ENCODE measurements at places on chromosomes 6 and 20.
A peak's percentile ranks its signal among the peaks of the same experiment; 100 is the strongest.

- no peak for DNase-seq
Measured at GRCh38 chr6:144334150-144334708, 49.1 kb downstream of the UTRN start.

DNA sequence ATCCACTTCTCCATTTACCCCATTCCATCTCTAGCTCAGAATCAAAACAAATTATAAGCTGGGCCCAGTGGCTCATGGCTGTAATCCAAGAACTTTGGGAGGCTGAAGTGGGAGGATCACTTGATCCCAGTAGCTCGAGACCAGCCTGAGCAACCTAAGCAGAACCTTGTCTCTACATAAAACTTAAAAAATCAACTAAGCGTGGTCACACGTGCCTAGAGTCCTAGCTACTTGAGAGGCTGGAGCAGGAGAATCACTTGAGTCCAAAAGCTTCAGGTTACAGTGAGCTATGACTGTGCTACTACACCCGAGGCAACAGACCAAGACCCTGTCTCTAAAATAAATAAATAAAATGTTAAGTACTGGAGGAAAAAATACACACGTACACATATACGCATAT is 74.7 kb upstream of the RUNX2 start:
- DNase-seq: no peak

DNA sequence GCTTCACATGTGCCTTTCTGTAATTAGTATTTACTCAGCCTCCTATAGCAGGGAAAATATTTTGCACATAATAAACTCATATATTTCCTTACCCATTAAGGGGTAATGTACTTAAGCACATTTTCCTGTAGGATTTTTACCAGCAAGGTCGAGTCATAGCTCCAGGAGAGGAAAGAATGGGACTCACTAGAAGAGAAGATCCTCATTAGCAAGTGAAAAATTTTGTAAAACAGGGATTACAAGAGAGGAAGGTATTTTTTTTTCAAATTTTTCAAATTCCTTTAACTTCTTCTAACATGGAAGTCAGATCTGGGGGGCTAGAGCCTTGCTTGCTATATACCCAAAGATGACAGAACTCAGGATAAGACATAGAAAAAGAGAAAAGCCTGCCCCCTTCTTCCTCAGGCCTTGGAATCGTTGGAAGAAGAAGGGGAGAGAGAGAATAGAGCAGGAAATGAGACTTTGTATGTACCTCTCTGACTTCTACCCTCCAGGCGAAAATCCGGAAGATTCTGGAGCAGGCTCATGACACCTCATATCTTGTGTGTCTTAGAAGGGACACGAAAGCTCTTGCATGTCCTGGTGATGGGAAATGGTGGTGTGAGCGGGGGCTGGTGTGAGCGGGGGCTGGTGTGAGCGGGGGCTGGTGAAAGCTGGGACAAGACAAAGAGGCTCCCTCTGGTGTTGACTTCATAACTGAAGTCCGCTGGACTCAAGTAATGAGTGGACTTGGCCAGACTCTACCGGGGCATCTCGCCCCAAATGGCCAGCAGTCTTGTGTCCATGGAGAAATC is 256.9 kb upstream of the PLCB4 start:
- no peak for DNase-seq

GRCh38 chr6:157372501-157373280 is 8.3 kb upstream of the ZDHHC14 start:
- no peak for DNase-seq

DNA sequence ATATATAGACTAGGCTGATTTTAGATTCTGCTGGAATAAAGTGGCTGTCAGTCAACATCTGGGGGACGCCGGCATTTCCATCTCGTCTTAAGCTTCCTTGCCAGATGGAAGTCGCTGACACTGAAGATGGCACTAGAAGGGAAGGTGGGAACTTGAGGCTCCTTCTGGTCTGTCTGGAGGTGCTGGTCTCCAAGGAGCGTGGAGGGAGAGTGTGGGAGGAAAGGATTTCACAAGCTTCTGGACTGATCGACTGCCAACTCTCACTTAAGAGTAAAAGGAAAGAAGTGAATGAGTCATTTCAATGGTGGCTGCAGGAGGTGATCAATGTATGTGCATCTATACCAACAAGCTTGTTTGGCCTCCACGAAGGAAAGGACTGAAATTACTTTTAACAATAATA is 40.4 kb downstream of the DUSP22 start:
- DNase-seq: no peak

- DNase-seq: no peak
Measured at GRCh38 chr6:121756666-121757065, 321.2 kb downstream of the GJA1 start.

- DNase-seq: no peak
Measured at GRCh38 chr6:169854813-169855212, 103.4 kb downstream of the ERMARD start.

- DNase-seq: no peak
Measured at GRCh38 chr6:138757136-138757535, 16.4 kb upstream of the CCDC28A start.

DNA sequence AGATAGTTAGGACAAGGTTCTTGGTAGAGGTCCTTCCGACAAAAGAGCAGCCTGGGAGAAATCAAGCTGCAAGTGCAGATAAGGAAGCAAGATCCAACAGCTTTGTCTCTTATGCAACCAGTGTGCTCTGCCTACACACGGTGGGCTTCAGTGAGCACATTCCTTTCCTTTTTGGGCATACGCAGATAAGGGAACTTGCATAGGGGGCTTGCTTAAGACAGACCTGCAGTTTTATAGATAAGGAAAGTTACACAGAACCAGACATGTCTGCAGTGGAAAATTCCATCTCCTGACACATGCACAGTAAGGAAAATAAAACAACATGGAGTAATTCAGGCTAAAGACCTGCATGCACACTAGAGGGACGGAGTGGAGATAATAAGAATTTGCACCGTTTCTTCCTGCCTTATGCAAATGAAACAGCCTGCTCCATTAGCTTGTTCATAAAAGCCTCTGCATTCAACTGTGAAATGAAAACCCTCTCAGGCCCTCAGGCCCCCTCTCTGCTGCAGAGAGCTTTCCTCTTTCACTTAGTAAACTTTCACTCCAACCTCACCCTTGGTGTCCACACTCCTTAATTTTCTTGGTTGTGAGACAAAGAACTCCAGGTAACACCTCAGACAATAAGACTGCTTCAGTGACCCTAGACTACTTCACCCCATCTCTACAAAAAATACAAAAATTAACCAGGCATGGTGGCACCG is 97.5 kb upstream of the MYLIP start:
- no peak for DNase-seq

- DNase-seq: no peak
Measured at GRCh38 chr6:14664621-14665315, 547.2 kb downstream of the CD83 start.

- DNase-seq: no peak
Measured at GRCh38 chr6:164982389-164982788, 327.0 kb downstream of the C6orf118 start.

DNA sequence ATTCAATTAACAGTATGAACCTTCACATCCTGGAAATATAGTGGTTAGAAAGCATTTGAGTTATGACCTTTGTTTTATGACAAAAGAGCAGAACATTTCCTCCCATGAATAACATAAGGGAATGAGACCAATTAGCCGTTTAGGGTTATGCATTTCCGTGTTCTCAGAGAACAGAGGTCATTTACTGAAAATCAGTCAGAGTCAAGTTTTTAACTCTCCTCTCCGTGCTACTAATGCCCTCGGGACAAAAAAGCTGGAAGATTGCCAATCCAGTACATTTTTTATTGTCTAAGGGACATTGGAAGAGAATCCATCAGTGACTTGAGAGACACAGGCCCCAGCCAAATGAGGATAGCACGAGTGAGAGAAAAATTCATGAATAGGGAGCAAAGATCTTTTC is 632.7 kb downstream of the RFPL4B start:
- DNase-seq: no peak

DNA sequence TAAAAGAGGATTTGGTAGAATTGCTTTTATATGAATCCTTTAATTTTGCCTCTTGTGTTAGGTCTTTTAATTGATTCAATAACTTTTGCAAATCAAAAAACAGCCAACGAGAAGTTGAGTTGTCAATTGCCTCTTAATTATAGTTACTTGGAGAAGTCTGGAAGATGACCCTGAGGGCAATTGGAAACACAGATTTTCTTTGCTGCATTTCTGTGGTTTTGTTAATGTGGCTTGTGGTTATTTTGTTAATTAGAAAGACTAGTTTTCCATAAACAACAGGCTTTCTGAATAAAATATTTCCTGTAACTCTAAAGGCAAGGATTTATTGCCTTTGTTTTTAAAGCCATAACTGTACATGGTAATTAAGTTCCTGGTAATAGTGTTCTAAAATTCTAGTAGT is 513.0 kb downstream of the EPHA7 start:
- no peak for DNase-seq

GRCh38 chr6:13605634-13606033 is 9.5 kb upstream of the NOL7 start:
- no peak for DNase-seq

DNA sequence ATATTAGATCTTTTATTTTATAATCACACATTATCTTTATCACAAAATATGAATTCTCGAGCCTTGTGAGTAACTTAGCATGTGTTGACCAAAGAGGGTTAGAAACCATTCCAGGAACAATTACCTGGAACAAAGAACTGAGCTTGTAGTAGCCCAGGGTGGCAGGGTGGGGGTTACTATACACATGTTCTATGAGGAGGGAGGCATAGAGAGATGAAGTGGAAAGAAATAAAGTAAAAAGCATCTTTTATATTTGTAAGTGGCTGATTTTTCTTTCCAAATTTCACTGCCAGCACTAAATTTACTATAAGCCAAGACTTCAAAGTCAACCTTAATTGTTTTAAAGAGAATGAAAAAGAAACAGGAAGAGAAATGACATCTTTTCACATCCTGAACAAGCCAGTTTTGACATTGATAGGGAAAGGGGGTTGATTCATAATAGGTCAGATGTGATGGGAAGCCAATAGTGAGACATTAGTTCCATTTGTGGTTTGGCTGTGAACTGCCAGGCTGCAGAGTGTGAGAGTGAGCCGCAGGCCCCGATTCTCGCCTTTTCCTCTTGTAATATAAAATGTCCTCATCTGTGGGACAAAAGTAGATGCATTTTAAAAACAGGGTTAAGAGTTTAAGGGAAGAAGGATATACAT is 52.7 kb upstream of the MYB start:
- DNase-seq: no peak

- no peak for DNase-seq
Measured at GRCh38 chr20:16926626-16927430, 178.7 kb downstream of the OTOR start.

DNA sequence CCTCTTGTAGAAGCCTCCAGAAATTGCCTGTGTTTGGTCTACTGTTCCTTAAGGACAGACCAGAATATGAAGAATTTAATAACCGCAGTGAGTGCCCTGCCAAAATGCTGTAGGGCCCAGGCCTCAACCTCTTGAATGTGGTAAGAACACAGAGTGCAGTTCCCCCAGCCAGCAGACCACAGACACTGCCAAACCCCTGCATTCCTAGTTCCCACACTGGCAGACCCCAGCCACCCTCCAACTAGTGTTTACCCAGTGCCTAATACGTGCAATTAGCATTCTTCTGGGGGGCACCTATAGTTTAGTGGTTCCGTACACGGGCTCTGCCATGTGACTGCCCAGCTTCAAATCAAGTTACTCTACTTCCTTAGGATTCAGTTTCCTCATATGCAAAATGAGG is 51.7 kb downstream of the STK35 start:
- DNase-seq: no peak

GRCh38 chr20:50664254-50664653 is 27.1 kb downstream of the RIPOR3 start:
- no peak for DNase-seq

DNA sequence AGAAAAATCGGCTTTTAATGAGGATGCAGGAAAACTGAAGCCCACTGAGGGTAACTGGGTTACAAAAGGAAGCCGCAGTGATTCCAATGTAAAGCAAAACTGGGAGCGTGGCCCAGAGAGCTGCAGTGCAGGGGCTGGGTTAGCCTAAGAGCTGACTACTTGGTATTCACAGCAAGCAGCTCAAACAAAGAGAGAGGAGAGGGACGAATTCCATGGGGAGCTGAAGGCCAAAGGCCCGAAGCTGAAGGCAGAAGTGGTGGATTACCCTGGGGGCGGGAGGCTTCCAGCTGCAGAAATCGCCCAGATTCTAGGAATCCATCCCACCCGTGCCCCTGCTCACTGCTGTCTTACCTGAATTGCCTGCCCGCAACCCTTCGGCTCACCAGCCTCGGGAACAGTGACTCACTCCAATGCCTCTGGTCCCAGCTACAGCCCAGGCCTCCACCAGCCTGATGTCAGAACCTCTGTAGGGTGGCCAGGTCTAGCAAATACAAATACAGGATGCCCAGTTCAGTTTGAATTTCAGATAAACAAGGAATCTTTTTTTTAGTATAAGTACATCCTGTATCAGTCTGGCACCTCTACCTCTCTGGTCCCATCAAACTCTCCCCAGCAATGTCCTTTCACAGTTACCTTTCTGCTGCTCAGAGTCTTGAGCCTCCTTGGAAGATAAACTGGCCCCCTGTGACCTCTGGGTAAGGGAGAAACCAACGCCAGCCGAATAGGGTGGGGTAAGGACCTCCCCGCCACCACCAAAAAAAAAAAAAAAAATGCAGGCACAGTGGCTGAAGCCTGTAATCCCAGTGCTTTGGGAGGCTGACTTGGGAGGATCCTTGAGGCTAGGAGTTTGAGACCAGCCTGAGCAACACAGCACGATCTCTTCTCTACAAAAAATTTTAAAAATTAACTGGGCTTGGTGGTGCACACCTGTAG is 14.6 kb upstream of the ZMYND8 start:
- DNase-seq: no peak

DNA sequence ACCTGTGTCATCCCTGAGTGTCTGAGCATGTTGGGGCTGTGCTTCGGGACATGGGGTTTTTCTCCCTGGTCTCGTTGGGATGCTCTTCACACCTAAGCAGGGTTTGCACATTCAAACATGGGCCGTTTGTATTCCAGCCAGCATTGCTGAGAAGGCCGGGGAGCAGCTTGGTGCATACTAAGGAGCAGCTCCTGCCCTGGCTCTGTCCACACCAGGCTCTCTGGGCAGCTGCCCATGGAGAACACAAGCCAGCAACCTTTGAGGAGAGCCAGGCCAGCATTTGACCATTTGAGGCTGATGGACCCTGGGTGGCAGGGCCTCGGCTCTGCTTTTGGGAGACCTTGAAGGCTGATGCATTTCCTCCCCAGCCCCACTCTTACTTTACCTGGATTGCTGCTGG is 92.1 kb downstream of the PHACTR3 start:
- no peak for DNase-seq

- DNase-seq: no peak
Measured at GRCh38 chr6:64777941-64778785, 928.9 kb downstream of the EYS start.

DNA sequence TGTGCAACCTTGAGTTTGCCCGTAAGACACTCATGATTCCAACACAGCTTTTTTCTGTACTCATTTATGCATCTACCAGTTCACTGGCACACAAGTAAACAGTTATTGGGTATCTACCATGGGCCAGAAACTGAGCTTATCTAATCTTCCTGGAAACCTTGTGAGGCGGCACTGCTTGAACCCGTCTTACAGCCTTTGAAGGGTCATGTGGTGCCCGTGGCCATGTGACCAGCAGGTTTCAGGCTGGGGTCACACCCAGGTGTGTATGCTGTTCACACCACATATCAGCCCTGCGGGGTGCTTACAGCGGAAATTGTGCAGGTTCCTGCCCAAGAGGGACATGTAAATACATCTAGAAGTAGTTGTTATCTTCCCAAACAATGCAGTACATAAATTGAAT is 6.1 kb downstream of the THBD start:
- peak; percentile 75 for DNase-seq
